ENCODE measurements at places on chromosomes 12 and 14. TPM values are rescaled to one million over a fixed set of nuclear protein-coding genes. Genes with fewer than 3 reads are reported as not detected.

HOXC4 gene
- total RNA-seq: 23.6 TPM

CLEC6A gene
- not detected for total RNA-seq

CMAS gene
- total RNA-seq: 31.3 TPM

PTPRO gene
- 3.7 TPM for total RNA-seq

CCND2 gene
- total RNA-seq: 130 TPM

GNB3 gene
- total RNA-seq: 7.1 TPM

KCNC2 gene
- total RNA-seq: not detected

ZDHHC22 gene
- not detected for total RNA-seq

NGB gene
- total RNA-seq: not detected

TAS2R42 gene
- not detected for total RNA-seq

DNA sequence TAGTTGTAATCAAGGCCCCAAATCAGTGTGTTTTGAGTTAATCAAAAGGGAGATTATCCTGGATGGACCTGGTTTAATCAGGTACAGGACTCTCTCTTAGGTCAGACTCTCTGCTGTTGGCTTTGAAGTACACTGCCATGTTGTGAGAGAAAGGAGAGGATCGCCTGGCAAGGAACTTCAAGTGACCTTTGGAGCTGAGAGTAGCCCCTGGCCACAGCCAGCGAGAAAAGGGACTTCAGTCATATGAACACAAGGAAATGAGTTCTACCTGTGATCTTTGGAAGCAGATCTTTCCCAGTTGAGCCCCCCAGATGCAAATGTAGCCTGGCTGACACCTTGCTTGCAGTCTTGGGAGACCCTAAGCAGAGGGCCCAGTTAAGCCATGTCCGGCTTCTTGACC, 68.3 kb upstream of the CPM start:
- DNase-seq: no peak

DNA sequence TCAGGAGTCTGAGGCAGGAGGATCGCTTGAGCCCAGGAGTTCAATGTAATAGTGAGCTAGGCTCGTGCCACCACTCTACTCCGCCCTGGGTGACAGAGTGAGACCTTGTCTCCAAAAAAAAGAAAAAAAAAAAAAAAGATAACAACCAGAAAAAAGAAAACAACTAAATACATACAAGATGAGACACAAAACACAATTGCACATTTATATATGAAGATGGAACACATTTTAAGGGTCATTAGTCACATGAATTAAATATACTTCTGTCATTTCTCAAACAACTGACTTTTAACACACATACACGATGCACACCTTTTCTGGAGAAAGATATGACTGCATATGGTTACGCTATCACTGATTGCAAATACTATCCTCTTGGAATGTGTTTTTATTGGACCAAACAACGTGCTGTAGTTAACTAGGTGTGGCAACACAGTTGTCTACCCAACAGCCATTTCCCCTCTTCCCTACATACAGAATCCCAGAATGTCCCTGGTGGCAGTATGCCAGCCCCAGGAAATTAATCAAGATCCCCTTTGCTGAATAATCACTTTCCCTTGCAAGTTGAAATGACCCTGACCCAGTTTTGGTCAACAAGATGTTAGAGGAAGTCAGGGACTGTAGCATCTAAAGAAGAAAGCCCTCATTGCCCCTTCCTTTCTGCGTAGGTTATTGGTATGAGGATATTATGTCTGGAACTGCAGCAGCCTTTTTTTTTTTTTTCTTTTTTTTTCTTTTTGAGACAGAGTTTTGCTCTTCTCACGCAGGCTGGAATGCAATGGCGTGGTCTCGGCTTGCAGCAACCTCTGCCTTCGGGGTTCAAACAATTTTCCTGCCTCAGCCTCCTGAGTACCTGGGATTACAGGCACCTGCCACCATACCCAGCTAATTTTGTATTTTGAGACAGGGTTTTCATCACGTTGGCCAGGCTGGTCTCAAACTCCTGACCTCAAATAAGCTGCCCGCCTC, 5.6 kb upstream of the MYL6B start:
- no peak for DNase-seq

GRCh38 chr12:4991801-4992200, 51.9 kb upstream of the KCNA5 start:
- no peak for DNase-seq

DNA sequence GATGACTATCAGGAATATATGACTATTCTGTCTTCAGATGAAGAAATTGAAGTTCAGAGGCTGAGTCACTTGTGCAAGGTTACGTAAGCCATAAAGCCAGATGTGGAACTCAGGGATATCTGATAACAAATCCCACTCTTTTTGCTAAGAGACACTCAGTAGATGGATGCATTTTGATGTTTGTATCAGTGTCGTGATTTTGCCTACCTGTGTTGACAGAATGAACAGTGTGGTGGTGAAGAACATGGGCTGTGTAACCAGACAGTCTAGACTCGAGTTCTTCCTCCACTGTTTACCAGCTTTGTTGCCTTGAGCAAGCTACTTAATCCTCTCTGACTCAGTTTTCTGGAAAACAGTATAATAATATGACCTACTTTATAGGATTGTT, 93.9 kb downstream of the DAAM1 start:
- no peak for DNase-seq

GRCh38 chr14:87097015-87097414, 896.0 kb downstream of the GALC start:
- no peak for DNase-seq

GRCh38 chr12:80161612-80162011, 62.3 kb downstream of the OTOGL start:
- no peak for DNase-seq

DNA sequence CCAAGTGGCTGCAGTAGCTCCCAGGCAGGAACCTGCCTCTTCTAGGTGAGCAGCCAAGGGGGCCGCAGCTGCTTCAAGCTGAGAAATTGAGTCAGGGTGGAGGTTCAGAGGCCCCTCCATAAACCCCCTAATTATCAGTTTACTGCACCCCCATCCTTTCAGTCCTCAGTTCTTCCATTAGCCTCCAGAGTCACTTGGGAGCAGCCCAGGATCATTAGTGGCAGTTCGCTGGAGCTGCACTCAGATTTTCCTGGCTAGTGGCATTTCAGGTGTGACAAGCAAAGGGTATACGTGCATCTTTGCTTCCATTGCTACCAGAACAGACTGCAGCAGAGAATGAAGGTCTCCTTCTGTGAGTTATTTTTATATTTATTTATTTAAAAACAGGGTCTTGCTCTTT, 358.7 kb downstream of the FUT8 start:
- DNase-seq: no peak

DNA sequence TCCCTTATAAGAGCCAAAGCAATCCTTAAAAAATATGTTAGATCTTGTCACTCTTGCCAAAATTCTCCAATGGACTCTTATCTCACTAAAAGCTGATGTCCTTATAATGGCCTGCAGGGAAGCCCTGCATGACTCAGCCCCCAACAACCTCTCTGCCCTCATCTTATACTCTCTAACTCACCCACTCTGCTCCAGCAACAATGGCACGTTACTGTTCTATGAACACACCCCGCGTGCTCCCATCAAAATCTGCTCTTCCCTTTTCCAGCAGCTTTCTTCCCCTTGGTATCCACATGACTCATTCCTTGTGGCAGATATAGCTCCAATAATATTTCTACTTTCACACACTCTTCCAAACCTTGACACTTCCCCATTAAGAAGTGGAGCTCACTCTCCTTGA, 108.1 kb downstream of the DENND5B start:
- DNase-seq: no peak

- DNase-seq: no peak
Measured at GRCh38 chr12:13981990-13982389, 588 bp upstream of the GRIN2B start.

GRCh38 chr12:75816897-75817296, 214.7 kb downstream of the PHLDA1 start:
- DNase-seq: no peak

DNA sequence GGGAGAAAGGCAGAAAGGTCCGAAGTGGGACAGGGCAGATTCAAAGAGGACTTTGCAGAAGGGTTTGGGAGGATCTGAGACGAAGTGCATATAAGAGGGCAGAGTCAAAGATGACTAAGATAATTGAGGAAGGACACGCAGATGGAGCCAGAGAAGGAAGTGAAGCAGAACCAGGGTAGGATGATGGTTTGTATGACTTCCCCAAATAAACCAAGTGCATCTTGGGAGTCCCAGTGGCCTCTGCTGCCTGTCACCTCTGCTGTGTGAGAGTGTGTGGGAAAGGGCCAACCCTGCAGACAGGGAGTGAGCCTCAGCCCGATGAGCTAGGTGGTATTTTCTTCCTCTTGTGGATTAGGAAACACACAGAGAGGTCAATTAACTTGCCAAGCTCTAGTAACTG, 36.8 kb downstream of the FLVCR2 start:
- no peak for DNase-seq

GRCh38 chr12:58302487-58303011, 361.2 kb downstream of the ATP23 start:
- DNase-seq: no peak

DNA sequence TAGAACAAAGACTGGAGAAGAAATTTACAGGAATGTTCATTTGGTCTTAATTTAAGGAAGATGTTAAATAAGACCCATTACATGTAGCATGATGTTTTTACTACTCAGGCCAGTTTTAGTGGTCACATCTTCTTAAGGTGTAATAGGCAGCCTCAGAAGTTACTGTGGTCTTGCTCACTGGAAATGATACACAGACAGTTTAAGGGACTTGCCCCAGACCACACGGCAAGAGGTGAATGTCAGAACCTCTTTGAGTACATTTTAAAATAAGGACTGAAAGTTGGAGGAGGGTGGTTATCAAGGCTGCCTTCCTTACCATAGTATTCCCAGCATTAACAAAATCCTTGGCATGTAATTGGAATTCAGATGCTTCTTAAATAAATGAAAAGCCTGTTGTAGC, 37.9 kb downstream of the LRRK2 start:
- no peak for DNase-seq

DNA sequence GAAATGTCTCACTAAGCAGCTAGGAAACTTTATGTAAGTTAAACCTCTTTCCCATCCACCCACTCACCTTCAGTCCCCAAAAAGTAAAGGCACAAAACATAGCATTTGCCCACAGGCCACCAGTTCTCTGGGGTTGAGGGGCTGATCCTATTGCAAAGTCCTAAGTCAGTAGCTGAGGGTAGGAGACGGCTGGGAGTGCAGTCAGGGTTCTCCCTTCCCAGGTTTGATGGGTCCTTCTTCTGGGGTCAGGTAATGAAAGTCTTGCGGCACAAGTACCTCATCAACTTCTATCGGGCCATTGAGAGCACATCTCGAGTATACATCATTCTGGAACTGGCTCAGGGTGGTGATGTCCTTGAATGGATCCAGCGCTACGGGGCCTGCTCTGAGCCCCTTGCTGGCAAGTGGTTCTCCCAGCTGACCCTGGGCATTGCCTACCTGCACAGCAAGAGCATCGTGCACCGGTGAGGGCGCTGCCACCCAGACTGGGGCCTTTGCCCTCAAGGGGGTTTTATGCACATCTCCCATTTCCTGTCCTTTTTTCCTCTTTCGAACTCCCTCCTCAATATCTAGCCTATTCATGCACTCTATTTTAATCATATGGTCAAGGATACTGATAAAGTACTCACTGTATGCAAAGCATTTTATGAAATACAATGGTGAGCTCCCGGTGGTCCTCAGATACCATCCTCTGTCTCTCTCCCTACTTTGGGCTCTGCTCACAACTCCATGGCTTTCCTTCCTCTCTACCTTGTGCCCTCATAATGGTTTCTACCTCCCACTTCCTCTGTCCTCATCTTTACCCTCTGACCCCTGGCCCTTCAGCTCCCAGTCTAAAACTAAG, 986 bp downstream of the TSSK4 start:
- no peak for DNase-seq

DNA sequence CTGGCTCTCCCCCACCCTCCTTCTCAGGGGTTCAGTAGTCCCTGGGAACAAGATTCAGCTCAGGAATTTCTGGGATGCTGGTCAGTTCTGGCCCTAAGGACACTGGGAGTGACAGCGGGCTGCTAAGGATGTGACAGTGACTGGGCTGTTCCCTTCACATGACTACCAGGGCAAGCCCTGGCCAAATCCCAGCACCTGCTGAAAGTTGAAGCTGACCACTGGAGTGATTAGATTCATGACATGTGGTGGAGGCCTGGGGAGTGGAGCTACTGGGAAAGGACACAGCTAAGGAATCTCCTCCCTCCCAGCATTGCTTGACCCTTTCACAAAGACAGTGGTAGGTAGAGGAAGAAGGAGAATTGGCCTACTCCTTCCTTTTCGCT, 204.9 kb downstream of the DAD1 start:
- DNase-seq: no peak

GRCh38 chr14:54676812-54677708, 110.1 kb downstream of the SAMD4A start:
- DNase-seq: no peak

DNA sequence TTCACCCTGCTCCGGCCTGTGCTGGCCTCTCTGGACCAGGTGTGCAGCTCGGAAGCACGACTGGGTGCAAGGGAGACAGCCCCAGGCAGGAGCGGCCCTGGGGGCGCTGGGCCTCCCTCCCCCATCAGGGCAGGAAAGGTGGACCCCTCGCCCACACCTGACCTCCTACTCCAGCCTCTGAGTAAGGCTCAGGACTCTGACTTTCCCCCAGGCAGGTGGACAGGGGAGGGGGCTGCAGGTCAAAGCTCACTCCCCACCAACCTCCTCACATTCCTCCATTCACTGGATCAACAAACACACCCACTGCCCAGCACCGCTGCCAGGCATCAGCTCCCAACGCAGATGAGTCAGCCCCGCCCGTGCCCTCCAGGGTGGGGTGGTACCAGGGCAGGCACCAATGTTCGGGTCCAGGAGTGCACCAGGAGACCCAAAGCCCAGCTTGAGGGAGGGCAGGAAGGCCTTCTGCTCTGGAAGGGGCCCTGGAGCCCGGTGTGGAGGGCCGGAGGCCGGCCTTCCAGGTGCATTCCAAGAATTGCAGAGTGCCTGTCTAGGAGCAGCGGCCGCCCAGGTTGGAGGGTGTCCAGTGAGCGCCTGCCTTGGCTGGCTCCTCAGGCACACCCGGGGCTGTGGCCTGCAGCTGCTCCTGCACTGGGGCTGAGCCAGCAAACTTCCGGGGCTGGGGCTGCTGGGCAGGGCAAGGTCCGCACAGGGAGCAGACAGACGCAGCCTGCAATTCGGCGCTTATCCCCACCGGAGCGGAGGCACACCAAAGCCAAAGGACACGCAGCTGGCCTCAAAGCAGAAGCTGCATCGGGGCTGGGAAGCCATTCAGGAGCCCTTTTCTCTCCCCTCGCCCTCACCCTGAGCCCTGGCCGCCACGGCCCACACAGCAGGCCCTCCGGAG, 1.6 kb upstream of the INF2 start:
- DNase-seq: no peak

GRCh38 chr14:75196064-75196463, 19.7 kb upstream of the TMED10 start:
- DNase-seq: no peak

DNA sequence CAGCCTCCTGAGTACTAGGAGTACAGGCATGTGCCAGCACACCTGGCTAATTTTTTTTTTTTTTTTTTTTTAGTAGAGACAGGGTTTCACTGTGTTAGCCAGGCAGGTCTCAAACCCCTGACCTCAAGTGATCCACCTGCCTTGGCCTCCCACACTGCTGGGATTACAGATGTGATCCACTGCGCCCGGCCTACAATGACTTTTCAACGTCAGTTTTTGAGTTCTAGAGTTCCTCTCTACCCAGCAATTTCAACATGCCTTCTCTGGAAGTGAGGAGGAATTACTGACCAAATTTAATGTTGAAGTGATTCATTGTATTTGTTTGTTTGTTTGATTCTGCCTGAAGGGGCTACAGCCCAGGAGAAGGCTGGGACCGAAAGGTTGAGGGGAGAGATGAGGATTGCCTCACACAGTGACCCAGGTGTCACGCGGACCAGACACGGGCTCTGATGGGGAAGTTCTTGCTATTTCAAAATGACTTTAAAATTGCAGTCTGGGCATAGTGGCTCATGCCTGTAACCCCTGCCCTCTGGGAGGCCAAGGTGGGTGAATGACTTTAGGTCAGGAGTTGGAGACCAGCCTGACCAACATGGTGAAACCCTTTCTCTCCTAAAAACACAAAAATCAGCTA, 8.6 kb upstream of the DENR start:
- peak; percentile 15 for DNase-seq

Measured in sciatic nerve (tissue), 2 donors.